ENCODE measurements at places on chromosomes 13 and 19.

- peak; percentile 92 for DNase-seq
These were observed 350.0 kb upstream of the ARGLU1 start for GRCh38 chr13:106917673-106918556.

DNA sequence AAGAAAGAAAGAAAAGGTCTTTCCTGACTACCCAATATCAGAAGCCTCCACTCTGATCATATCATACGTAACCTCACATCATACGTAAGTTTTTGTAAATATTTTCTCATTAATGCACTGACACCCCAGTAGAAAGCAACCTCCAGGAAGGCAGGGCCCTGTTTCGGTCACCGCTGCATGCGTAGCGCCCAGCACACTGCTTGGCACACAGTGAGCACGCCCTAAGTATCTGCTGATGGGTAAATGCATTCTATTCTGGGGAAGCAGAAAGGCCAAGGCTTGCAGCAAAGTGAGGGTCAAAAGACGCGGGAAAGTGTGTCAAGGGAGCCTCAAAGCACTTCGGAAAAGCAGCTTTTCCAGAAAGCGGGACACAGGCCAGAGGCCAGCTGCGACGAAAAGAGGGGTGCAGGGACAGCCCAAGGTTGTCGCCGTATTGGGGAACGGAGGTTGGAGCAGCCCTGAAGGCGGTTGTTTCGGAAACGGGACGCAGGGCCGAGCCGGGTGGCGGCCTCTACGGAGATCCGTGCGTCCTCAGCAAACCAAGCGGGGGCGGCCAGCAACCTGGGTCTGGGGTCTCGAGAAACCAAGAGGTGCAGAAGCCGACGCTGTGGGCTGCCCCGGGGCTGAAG lies 463 bp downstream of the SUGP1 start:
- DNase-seq, result no peak

DNA sequence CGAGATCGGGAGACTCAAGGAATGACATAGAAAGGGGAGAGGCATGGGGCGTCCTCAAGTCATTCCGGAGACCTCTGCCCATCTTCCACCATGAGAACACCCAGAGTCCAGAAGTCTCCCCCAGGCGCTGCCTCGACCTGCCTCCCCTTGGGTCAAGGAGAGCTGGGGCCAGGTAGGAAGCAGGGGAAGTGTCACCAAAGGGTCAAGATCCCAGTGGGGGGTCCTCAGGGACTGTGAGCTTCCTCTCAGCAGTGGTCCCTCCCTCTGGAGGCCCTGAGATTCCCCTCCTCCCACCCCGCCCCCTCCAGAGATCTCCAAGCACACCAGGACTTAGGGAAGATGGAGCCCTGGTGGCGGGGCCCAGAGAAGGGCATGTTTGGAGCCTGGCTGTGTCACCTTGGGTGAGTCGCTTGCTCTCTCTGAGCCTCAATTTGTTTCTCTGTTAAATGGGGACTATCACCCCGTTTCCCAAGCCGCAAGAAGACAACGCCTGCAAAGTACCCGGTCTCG lies 919 bp downstream of the DACT3 start:
- DNase-seq, result peak; percentile 56

DNA sequence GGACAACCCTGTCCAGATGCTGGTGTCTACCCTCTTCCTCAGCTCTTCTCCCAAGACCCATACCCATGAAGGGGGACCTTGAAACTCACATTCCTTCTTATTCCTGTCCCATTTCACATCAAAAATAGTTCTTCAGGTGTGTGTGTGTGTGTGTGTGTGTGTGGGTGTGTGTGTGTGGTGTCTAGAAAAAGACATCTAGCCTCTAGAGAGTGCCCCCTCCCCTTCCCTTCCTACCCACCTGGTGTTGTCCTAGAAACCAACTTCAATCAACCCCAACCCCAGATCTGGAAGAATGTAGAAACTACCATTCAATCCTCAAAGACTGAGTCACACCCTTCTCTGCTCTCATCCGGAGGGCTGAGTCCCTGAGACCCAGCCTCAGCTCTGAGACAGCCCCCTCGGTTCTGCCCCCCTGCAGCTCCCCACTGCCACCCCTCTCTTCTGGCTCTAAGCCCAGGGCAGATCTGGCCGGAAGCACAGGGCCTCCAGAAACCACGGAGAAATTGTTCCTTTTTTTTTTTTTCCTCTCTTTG lies 3.5 kb downstream of the KCNN4 start:
- no peak for DNase-seq

- no peak for DNase-seq
These were observed 59.9 kb upstream of the DOCK9 start for GRCh38 chr13:99037756-99038155.

GRCh38 chr19:11165486-11166030 lies 10.0 kb upstream of the SPC24 start:
- no peak for DNase-seq

- DNase-seq, result no peak
These were observed 125.9 kb downstream of the COG6 start for GRCh38 chr13:39781381-39781780.

- peak; percentile 4 for DNase-seq
These were observed 192.0 kb upstream of the SOX1 start for GRCh38 chr13:111874981-111875380.

DNA sequence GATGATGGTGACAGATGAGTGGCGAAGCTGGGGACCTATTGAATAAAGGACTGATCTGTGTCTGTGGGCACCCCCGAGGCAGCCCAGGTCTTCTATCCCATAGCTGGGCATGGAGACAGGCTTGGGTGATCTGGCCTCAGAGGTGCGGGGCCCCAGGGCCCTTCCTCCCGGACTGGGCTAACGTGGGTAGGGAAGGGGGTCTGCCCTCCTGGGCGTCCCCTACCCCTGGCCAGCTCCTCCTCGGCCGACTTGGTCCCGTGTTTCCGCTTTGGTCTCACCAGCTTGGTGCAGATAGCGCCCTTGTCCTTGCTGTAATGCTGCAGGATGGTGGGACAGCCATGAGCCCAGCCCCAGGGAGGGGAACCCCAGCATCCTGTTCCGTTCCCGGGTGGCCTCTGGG lies 3.3 kb downstream of the MATK start:
- DNase-seq, result no peak

DNA sequence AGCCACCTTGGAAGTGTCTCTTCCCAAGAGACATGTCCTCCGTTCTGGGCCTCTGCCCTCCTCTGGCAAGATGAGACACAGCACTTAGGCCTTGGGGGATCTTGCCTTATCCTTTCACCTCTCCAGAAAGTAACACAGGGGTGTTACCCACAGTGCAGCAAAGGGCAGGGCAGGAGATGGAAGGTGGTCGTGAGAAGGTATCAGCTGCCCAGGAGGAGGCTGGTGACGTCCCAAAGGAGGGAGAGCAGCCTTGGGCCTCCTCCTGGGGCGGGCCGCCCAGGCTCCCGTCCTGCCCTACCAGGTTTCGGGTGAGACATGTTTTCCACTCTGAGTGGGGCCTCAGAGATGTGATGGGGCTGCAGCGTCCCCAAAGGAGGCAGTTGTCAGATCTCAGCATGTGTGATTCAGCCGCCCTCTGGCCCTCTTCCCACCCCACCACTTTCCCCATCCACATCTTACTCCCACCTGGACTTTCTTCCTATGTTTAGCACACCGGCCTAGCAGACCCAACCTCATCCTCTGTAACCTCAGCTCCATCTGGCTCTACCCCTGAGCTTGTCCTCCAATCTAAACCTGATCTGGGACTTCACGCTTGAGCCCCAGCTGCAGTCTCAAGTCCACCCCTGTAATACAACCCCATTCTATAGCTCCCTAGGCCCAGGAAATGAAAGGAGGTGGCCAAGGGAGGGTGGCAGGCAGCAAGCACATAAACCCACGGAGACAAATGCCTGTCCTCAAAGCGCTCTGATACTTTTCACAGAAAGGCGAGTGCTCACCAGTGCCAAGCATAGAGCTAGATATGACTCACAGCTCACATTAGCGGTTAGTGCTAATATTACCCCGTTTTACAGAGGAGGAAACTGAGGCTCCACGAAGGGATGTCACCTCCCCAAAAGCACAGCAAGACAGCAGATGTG lies 9.3 kb downstream of the POU2F2 start:
- DNase-seq, result peak; percentile 83

GRCh38 chr13:30904043-30904442 lies 2.0 kb upstream of the MEDAG start:
- no peak for DNase-seq

- no peak for DNase-seq
These were observed 18.6 kb downstream of the DOCK9 start for GRCh38 chr13:98959291-98959690.

DNA sequence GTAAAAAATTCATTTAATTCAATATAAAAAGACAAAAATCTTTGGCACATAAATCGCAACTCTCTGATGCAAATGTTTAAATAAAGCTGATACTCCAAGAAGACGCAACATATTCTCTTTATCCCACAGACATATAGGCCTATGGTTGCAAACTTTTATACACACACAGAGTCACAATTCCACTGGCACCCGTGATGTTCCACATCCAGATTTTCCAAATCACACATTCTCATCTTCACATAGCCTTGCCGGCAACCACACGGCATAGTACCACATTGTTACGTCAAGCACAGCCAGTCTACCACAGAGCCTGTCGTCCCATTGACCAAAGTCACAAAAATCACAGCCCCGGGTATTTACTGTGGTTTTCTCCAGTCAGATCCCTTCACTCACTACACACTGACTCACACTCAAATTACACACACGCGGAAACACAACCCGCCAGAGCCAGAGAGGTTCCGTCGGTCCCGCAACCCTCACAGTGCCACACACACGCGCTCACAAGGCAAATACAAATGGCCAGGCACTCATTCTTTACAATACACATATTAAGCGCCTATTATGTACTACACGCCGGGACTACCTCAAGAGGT lies 546 bp upstream of the ZNF546 start:
- no peak for DNase-seq

DNA sequence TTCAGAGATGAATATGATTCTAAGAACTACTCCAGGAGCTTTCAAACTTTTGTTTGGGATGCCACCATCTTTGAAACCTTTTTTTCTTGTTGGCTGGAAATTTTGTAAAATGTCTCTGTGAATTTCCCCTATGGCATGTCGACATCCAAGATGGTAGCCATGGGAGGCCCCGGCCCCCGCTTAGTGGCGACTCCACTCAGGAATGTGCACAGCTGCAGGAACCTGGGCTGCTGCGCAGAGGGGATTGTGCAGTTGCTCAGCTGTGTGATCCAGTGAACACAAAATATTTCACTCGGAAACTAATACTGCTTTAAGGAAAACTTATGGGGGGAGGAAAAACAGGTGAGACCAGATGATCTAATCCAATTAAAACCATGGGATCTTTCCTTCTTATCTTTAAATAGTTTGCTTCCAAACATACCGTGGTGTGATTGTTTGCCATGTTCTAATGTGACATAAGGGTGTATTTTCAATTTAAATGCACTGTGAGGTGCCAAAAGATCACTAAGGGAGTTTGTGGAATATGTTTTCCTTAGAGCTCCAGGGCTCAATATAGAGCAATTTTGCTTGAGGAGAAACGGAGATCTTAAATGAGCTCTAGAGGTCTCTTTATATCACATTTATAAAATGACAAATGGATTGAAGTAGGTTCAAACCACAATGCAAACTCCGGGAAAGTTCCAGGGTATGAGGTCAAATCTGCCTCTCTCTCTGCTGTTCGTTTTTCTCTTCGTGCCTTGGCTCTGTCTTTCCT lies 497.7 kb downstream of the FGF9 start:
- no peak for DNase-seq

GRCh38 chr13:111976474-111977178 lies 90.3 kb upstream of the SOX1 start:
- DNase-seq, result no peak

DNA sequence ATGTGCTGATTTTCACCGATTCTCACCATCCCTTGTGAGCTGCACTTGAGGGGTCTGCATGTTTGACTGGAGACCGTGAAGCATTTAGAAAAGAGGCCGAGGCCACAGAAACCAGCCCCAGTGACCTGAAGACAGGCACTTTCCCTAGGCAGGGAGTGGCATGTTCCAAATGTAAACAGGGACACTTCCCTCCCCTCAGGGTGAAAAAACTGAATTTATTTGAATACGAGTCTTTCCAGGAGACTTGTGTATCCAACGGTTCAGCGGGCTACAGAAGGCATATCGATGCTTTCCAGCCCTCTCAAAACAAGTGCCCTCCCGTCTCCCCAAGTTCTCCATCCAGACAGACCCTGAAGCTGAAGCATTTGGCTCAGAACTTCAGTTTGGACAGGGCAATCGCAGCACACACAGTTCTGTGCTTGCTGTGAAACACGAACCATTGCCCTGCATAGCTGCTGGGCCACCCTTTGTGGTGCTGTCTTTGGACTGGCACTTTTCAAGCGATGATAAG lies 106.1 kb downstream of the ZIC5 start:
- DNase-seq, result no peak

- no peak for DNase-seq
These were observed 379.8 kb downstream of the DLEU7 start for GRCh38 chr13:50463719-50464118.

GRCh38 chr19:35939307-35940077 lies 3.3 kb downstream of the LRFN3 start:
- DNase-seq, result no peak

- DNase-seq, result no peak
These were observed 42.8 kb downstream of the SLC6A16 start for GRCh38 chr19:49282184-49282583.

GRCh38 chr19:38683393-38684077 lies 36.1 kb downstream of the ACTN4 start:
- DNase-seq, result peak; percentile 74

GRCh38 chr19:7533925-7534480 lies 1.5 kb upstream of the PNPLA6 start:
- DNase-seq, result peak; percentile 88

DNA sequence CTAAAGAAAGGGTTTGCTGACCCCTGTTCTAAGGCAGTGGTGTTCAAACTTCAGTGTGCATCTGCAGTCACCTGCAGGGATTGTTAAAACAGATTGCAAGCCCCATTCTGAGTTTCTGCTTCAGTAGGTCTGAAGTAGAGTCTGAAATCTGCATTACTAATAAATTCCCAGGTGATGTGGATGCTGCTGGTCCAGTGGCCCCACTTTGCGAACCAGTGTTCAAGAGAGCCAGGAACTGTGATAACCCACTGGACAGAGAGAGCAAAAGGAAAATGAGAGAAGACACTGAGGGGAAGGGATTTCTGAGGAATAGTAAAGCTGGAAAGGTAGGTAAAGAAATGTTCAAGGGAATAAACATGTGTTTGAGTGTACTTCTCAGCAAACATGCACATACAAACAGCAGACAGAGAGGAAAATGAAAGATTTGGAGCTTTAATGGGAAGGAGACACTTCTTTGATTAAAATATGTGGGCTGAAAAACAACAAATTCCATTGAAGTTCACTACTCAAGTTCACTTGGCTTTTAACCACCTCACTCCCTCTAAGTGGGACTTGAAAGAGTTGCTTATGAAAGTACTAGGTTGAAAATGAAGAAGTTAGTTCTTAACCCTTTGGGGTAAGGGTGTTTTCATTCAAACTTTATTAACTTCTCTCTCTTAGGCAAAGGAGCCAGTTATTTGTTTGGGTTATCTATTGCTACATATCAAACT lies 26.4 kb upstream of the FAM216B start:
- DNase-seq, result no peak

- DNase-seq, result no peak
These were observed 73.4 kb upstream of the POMP start for GRCh38 chr13:28585561-28585960.

Measured in activated CD8-positive, alpha-beta memory T cell treated with anti-CD3 and anti-CD28 coated beads, Interleukin-2, amount 50 U/mL, for 48 hours (primary cell).